ENCODE measurements at places on chromosomes 7 and 10.

DNA sequence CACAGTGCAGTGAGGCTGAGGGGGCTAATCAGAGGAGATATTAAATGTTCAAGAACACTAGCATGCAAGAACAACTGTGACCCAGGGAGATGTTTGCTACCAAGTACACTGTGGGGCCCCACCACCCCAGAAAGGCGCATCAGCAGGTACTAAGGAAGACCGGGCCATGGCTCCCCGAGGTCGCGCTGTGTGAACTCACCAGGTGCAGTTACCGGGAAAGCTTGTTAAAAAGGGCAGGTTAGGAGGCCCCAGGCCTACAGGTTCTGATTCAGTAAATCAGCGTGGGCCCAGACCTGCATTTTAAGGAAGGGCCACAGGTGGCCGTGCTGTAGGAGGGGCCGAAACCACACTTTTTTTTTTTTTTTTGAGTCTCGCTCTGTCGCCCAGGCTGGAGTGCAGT is 54.6 kb downstream of the TMEM209 start:
- no peak for DNase-seq

- no peak for DNase-seq
These were observed 1194.6 kb downstream of the SORCS1 start for GRCh38 chr10:105969884-105970377.

DNA sequence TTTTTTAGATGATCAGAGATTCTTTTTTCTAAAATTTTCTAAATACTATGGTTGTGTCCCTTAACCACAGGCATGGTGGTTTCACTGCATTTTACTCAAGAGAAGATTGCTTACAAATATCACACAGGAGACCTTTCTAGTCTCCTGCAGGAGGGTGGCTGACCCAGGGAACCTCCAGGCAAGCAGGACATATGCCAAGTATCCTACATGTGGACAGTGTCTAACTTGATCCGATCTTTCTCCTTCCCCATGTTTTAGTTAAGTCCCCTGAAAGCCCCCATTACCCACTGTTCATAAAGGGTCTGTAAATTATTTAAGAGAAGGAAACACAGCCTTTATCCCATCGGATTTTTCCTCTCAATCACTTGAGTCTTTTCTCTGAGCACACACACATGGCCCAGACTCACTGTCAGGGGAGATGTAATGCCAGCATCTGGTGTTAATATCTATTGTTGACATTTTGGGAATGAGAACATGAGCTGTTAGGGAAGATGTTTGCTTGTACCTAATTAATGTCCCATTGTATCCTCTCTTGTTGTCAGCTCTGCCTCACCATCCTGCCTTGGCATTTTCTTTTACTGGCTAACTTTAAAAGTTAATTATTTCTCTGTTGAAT is 755.2 kb downstream of the AUTS2 start:
- DNase-seq, result no peak

GRCh38 chr10:103609231-103610082 is 116.0 kb downstream of the NEURL1 start:
- DNase-seq, result no peak

DNA sequence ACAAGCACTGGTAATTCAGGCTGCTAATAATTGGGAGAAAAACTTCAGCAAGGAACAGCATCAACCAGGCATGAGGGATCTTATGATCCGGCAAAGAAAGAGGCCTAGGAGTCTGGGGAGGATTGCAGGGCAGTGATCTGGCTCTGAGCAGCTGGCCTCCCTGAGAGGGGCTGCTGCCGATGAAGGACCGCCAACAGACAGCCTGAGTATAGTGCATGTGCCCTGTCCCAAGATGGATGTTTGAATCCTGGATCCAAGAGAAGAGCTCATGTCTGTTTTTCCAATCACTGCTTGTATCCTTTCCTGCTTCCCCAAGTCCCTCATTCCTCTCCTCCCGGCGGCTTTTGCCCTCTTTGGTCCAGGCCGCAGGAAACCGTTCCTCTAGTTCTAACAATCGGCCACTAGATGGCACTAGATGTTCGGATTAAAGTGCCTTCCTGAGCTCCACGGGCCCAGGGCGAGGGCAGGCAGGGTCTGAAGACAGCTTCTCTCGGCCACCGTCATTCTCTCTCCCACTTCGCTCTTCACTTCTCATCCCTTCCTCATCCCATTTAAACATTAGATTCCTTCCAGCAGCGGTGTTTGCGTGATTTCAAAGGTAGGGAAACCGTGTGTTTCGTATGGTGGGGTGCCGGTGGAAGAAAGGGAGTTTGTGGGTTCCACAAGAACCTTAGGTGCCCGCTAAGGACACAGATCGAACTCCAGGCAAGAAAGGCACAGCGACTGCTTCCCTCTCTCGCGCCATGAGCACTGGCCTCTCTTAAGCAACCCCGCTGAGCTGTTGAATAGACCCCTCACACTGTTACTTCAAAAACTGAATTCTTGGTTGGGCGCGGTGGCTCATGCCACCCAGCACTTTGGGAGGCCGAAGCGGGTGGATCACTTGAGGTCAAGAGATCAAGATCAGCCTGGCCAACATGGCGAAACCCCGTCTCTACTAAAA is 82.4 kb downstream of the ADCYAP1R1 start:
- DNase-seq, result peak; percentile 8

- DNase-seq, result no peak
These were observed 78.4 kb downstream of the CUL2 start for GRCh38 chr10:35011771-35012191.
